Progenitor cell of endocrine pancreas (in vitro differentiated cells): ENCODE measurements at places on chromosomes 7 and 10.

DNA sequence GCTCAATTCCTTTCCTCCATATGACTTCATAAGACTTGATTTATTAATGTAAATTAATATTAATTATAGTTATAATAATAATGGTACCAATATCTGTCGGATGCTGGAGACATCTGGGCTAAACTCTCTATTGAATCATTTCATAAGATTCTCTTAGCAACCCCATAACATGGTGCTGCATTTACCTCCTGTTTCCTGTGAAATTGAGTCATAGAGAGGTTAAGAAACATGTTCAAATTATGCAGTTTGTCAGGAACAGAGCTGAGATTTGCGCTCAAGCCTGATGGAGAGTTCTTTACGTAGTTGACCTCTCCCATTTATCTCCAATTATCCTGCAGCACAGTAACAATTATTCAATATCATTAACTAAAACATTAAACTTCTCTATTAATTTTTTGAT lies 621.8 kb upstream of the FZD8 start:
- no peak for DNase-seq

- DNase-seq = no peak
Measured at GRCh38 chr10:73872190-73872710, 2.1 kb downstream of the CAMK2G start.

DNA sequence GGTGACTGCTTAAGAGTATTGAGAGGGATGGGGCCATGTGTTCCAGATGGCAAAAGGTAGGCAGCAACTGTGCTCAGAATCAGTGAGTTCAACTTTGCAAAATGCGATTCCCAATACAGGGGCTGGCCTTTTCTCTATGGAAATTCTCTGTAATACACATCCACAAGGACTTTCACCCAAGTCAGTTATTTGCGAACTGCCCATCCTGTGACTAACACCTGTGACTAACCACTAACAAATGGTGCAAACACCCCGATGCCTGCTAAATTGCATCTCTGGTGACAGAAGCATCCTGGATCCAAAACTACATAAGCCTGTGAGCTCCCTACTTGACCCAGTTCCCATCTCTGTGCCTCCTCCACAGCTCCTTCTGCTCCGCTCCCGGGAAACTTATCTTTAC lies 9.0 kb upstream of the CUZD1 start:
- no peak for DNase-seq

- DNase-seq = no peak
Measured at GRCh38 chr7:32476816-32477648, 13.1 kb downstream of the LSM5 start.

DNA sequence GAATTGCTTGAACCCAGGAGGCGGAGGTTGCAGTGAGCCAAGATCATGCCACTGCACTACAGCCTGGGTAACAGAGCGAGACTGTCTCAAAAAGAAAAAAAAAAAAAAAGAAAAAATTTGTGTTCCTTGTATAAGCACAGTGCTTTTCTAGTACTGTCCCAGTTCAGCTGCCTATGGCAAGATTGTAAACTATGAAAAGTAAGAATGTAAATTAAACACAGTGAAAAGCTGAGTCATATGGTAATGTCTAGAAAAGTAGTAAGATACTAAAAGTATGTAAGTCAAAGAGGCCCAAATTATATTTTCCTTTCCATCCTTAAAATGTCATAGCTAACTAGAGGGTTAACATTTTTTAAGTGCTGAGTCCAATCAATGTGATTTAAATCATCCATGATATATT lies 42.8 kb downstream of the RBM20 start:
- no peak for DNase-seq

DNA sequence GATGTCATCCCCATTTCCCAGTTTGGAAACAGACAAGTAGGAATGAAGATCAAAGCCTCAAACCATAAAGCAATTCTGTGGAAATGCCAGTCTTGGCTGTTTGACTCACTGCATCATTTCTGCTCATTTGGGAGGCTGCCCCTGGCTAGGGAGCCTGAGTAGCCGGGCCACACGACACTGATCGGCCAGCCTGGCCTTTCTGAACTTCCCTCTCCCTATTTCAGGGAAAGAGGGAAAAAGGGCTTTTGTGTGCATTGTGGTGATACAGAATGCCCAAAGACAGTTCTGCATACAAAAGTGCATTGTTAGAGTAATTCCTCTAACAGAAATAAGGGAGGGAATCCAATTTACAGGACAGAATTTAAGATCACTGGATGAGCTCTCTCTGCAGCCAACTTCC lies 41.7 kb upstream of the OPALIN start:
- no peak for DNase-seq

- DNase-seq = no peak
Measured at GRCh38 chr7:86833360-86833759, 189.7 kb downstream of the GRM3 start.

DNA sequence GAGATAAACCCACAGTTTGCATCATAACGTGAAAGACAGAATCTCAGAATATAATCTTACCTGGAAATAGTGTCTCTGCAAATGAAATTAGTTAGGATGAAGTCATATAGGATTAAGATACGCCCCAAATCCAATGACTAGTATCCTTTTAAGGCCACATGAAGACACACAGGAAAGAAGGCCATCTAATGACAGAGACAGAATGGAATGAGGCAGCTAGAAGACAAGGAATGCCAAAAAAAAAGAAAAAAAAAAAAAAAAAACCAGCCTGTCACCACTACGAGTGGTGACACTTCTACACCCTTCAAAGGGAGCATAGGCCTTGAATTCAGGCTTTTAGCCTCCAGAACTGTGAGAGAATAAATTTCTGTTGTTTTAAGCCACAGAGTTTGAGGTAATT lies 82.9 kb downstream of the HYCC1 start:
- no peak for DNase-seq

DNA sequence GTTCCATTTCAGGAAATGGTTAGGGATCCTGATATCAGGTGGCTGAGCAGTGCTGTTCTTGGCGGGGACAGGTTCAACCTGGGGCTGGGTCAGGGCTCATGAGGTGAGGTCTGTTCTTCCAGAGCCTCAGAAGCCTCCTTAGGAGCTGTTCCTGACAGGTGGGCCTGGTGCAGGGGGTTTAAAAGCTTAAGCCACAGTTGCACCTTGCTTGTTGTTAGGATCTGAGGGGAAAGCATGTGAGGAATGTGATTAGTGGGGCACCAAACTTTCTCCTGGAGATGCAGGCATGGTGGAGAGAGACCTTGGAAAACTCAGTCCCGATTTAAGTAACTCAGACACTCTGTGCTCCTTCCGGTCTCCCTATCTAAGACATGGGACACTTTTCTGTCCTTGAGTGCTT lies 18.7 kb upstream of the CRHR2 start:
- DNase-seq = no peak

- no peak for DNase-seq
Measured at GRCh38 chr7:137151041-137151689, 192.4 kb downstream of the PTN start.

DNA sequence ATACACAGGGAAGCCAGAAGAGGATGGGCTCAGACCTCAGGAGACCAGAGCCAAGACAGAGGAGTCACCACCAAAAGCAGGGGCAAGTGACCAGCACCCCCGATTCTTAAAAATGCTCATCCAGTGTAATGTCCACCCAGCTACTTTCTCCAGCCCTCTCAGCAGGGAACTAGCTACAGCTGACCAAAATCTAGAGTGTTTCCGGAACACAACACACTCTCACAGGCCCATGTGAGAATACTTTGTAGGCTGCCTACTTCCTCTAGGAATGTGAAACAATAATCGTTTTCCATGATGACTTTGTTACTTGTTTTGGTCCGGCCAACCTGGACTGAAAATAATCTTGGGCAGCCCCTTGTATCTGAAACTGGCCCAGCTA lies 14.5 kb downstream of the PSAP start:
- DNase-seq = no peak

GRCh38 chr10:80153460-80153859 lies 20.9 kb downstream of the PLAC9 start:
- DNase-seq = no peak

GRCh38 chr10:26890956-26891355 lies 30.2 kb upstream of the ABI1 start:
- peak; percentile 33 for DNase-seq

DNA sequence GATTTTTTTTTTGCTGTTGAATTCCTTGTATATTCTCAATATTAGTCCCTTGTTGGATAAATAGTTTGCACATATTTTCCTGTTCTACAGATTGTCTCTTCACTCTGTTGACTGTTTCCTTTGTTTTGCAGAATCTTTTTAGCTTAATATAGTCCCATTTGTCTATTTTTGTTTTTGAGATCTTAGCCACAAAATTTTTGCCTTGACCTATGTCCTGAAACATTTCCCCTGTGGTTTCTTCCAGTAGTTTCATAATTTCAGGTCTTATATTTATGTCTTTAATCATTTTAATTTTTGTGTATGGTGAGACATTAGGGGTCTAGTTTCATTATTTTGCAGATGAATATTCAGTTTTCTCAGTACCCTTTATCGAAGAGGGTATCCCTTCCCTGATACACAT lies 92.7 kb downstream of the LANCL2 start:
- no peak for DNase-seq

GRCh38 chr10:114507449-114507848 lies 103.1 kb upstream of the AFAP1L2 start:
- DNase-seq = no peak

DNA sequence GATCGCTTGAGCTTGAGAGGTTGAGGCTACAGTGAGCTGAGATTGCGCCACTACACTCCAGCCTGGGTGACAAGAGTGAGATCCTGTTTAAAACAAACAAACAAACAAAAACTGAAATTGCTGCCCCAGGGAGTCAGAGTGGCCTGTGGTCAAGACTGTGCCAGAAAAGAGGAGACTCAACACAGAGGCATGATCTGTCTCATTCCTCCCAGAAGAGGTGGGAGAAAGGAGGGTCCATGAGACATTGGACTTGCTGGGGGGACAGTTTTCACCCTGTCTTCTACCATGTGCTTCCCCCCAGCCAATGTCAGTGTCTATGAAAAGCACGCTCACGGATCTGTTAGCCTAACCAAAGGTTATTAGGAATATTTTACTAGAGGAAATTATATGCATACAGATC lies 3.2 kb downstream of the ZNF853 start:
- no peak for DNase-seq

GRCh38 chr10:99460070-99460469 lies 29.6 kb upstream of the GOT1 start:
- no peak for DNase-seq

- DNase-seq = no peak
Measured at GRCh38 chr10:110415809-110416208, 81.9 kb upstream of the DUSP5 start.

DNA sequence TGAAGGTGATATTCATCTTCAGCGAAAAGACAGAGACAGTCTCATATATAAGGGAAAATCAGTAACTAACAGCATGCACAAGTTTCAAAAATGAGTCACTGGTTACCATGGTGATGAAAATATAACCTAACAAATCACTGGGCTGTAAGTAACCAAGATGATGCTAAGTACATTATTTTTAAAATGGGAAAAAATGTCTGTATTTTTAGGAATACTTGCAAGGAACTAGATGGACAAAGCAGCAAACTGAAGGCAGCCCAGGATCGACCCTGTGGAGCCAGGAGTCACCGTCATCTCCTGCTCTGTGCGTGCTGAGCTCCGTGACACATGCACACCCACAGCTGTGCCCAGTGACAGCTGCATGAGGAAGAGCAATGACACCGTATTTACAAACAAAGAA lies 137.3 kb downstream of the ELMO1 start:
- DNase-seq = no peak

DNA sequence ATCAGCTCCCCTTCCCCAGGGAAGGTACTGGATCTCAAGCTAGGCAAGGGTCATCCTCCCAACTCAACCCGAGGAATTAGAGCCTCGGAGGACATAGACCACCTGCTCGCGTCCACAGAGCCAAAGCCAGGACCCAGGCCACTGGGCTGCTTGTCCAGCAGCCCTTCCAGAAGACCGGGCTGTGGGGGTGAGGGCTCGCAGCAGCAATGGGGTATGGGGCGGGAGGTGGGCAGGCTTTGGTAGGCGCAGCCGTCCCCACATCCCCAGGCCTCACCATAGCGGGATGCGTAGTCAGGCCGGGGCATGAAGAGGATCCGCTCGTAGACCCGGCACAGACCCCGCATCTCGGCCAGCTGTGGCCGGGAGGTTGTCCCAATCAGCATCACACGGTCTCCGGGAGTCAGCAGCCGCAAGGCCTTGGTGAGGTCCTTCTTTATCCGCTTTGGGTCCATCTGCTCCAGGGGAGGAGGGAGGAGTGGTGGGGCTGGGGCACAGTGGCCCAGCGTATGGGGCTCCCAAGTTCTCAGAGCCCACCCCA lies 5.0 kb upstream of the ASB10 start:
- no peak for DNase-seq

DNA sequence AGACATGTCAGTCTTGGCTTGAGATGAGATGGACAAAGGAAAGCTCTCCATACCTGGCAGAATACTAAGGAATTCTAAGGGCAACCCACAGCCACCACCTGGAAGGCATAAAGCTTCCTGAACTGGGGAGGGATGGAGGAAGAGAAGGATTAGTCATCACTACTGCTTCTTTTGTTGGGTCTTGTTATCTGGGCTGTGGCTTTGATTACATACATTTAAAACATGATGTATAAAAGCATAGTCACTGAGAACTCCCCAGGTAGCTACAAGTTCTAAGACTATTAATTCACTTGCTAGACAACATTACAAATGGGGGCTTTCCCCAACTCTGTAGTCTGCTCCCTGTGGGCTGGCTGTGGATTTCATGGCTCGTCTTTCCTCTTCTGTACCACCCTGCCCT lies 58.2 kb downstream of the RBM33 start:
- no peak for DNase-seq

GRCh38 chr10:21509341-21510240 lies 15.9 kb downstream of the SKIDA1 start:
- DNase-seq = no peak

- no peak for DNase-seq
Measured at GRCh38 chr10:8778713-8779112, 724.2 kb downstream of the GATA3 start.

DNA sequence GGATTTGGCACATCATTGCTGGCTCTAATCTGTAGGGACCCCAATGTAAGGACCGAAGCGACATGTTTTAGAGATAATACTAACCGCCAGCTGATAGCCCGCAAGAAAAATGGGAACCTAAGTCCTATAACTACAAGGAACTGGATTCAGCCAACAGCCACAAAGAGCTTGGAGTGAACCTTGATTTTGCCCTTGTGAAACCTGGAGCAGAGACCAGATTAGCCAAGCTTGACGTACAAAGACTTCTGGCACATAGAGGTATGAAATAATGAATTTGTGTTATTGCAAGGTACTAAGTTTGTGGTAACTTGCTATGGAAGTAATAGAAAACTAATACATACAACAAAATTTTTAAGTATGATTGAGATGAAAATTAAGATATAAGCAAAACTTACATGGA lies 246.9 kb downstream of the AGMO start:
- DNase-seq = no peak

- DNase-seq = no peak
Measured at GRCh38 chr7:144384555-144385245, 18.8 kb downstream of the NOBOX start.

GRCh38 chr10:52566471-52567246 lies 205.9 kb downstream of the MBL2 start:
- DNase-seq = no peak

- DNase-seq = peak; percentile 77
Measured at GRCh38 chr7:51162724-51163329, 153.8 kb downstream of the COBL start.
